ENCODE measurements at places on chromosomes 2 and 18. TPM values are rescaled to one million over a fixed set of nuclear protein-coding genes. Genes with fewer than 3 reads are reported as not detected.

IL1F10 gene
- not detected for total RNA-seq

FKBP1B gene
- 1.3 TPM for total RNA-seq

NTSR2 gene
- total RNA-seq = not detected

DUSP2 gene
- total RNA-seq = 34.6 TPM

C2orf15 gene
- 3.2 TPM for total RNA-seq

TRPM8 gene
- not detected for total RNA-seq

RBKS gene
- total RNA-seq = 1.2 TPM

DNA sequence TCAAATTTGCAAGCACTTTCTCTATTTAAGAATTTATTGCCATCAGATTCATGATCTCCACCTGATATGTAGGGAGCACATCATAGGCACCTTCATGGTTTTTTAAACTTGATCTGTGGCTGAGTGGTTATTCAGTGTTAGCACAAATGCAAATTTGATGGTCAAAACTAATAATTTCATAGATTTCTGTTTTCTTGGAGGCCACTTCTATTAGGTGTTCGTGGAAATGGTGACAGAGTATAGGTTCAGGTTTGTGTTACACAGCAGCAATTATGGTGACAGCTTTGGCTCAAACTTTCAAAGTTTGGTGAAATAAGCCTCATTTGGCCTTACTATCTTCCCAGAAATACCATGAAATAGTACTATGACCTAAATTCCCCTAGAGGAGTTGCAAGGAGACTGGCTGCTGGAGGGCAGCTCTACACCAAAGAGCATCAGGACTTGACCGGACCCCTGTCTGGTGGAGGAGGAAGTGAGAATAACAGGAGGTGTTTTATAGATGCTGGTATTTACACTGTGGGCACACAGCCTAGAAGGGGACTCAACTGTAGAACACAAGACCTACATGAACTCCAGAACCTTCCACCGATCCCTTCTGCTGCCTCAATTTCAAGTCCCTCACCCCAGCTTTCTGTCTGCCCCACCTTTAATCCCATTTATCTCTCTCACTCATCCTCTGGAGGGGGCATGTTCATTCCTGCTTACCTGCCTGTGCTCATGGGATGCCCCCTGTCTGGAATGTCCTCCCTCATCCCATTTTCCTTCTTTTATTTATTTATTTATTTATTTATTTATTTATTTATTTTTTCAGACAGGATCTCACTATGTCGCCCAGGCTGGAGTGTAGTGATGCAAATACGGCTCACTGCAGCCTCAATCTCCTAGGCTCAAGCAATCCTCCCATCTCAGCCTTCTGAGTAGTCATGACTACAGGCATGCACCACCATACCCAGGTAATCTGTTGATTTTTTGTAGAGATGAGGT is 132.9 kb upstream of the SIX2 start:
- no peak for DNase-seq
- no peaks in the 10 kb centered on the region for H3K27me3 ChIP-seq
- H3K4me3 ChIP-seq = no peak overlapping the region
- no peak overlapping the region for H3K27ac ChIP-seq
- no peaks in the 10 kb centered on the region for H3K4me1 ChIP-seq
- H3K36me3 ChIP-seq = no peaks in the 10 kb centered on the region

GRCh38 chr2:223076573-223076972 is 24.6 kb downstream of the KCNE4 start:
- H3K27ac ChIP-seq = no peak overlapping the region
- no peak overlapping the region for H3K4me3 ChIP-seq
- H3K36me3 ChIP-seq = no peaks in the 10 kb centered on the region
- H3K27me3 ChIP-seq = no peaks in the 10 kb centered on the region

- H3K27ac ChIP-seq = no peak overlapping the region
- no peak overlapping the region for H3K4me3 ChIP-seq
- H3K27me3 ChIP-seq = no peaks in the 10 kb centered on the region
- no peak for DNase-seq
- no peaks in the 10 kb centered on the region for H3K36me3 ChIP-seq
These were observed 160.1 kb upstream of the HNRNPA3 start for GRCh38 chr2:177052471-177052870.

GRCh38 chr2:238509903-238510302 is 83.2 kb downstream of the ASB1 start:
- H3K27ac ChIP-seq = no peak overlapping the region
- no peaks in the 10 kb centered on the region for H3K27me3 ChIP-seq
- DNase-seq = no peak
- no peaks in the 10 kb centered on the region for H3K36me3 ChIP-seq

- H3K36me3 ChIP-seq = no peaks in the 10 kb centered on the region
- no peaks in the 10 kb centered on the region for H3K27me3 ChIP-seq
- H3K27ac ChIP-seq = no peak overlapping the region
- no peaks in the 10 kb centered on the region for H3K4me1 ChIP-seq
- H3K4me3 ChIP-seq = no peak overlapping the region
- no peak for DNase-seq
These were observed 79.9 kb downstream of the PARD3B start for GRCh38 chr2:204625135-204625534.

DNA sequence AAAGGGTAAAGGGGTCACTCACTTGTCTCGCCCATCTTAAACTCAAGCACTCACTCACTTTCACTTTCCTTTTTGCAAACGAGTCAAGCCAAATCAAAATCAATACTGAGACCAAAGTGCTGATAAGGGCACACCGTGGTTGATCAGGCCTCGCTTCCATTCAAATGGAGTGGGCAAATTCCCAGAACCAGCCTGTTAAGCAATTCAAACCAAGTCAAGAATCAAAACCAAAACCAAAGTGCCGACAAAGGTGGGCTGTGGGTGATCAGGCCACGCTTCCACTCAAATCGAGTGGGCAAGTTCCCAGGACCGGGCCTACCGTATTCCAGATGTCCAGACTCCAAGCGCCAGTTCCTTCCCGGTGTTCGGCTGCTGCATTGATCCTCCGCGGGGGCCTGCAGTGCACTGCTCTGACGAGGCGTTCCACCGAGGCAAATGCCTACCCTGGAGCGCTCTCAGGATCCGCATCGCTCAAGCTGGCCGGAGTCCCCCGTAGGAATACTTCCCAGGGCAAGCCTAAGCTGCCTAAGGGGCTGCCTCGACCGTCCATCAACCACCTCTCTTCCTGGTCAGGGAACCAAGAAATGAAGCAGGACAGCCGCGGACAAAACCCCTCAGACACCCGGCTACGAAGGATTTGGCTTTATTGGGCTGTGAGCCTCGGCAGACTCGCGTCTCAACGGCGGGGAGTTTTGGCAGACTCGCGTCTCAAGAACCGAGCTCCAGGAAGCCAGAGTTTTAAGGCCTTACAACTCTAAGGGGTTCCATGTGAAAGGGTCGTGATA is 89.9 kb upstream of the SLC1A4 start:
- no peaks in the 10 kb centered on the region for H3K36me3 ChIP-seq
- no peaks in the 10 kb centered on the region for H3K27me3 ChIP-seq
- H3K27ac ChIP-seq = no peak overlapping the region
- no peak for DNase-seq

- H3K4me3 ChIP-seq = no peak overlapping the region
- H3K27ac ChIP-seq = no peak overlapping the region
- H3K36me3 ChIP-seq = peaks cover 10% of the 10 kb centered on the region
- DNase-seq = no peak
These were observed 25.7 kb downstream of the DHX57 start for GRCh38 chr2:38850045-38850444.

DNA sequence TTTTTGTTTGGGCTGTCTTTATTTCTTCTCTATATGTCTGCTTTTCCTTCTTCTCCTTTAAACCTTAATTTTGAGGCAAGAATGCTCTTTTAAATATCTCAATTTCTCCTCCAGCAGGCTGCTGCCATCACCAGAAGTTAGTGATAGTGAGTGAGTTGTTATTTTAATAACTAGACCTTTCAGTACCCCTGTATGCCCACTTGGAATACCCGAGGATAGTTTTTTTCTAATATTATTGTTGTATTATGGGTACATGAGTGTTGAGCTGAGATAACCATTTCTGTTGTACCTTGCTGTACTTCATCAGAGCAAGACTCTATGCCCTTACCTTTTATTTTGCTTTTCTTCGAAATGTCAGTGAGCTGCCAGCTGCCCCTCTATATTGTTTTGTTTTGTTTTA is 50.1 kb downstream of the PPM1B start:
- H3K4me3 ChIP-seq = no peak overlapping the region
- no peaks in the 10 kb centered on the region for H3K4me1 ChIP-seq
- peaks cover 14% of the 10 kb centered on the region for H3K36me3 ChIP-seq

- H3K27ac ChIP-seq = no peak overlapping the region
- H3K36me3 ChIP-seq = peaks cover 9% of the 10 kb centered on the region
- DNase-seq = no peak
- H3K27me3 ChIP-seq = no peaks in the 10 kb centered on the region
- no peak overlapping the region for H3K4me3 ChIP-seq
These were observed 569.1 kb downstream of the ARHGAP15 start for GRCh38 chr2:143698352-143698751.

GRCh38 chr18:51622702-51623101 is 425.2 kb upstream of the MEX3C start:
- H3K27me3 ChIP-seq = no peaks in the 10 kb centered on the region
- no peaks in the 10 kb centered on the region for H3K36me3 ChIP-seq
- no peak overlapping the region for H3K27ac ChIP-seq
- no peak for DNase-seq
- no peaks in the 10 kb centered on the region for H3K4me1 ChIP-seq
- H3K4me3 ChIP-seq = no peak overlapping the region

Data from CD4-positive, alpha-beta memory T cell (primary cell).